Kidney glomerular epithelial cell (primary cell): ENCODE measurements at places on chromosomes 13 and 19.

GRCh38 chr19:28075229-28075628, 1137.7 kb downstream of the UQCRFS1 start:
- DNase-seq, result no peak

DNA sequence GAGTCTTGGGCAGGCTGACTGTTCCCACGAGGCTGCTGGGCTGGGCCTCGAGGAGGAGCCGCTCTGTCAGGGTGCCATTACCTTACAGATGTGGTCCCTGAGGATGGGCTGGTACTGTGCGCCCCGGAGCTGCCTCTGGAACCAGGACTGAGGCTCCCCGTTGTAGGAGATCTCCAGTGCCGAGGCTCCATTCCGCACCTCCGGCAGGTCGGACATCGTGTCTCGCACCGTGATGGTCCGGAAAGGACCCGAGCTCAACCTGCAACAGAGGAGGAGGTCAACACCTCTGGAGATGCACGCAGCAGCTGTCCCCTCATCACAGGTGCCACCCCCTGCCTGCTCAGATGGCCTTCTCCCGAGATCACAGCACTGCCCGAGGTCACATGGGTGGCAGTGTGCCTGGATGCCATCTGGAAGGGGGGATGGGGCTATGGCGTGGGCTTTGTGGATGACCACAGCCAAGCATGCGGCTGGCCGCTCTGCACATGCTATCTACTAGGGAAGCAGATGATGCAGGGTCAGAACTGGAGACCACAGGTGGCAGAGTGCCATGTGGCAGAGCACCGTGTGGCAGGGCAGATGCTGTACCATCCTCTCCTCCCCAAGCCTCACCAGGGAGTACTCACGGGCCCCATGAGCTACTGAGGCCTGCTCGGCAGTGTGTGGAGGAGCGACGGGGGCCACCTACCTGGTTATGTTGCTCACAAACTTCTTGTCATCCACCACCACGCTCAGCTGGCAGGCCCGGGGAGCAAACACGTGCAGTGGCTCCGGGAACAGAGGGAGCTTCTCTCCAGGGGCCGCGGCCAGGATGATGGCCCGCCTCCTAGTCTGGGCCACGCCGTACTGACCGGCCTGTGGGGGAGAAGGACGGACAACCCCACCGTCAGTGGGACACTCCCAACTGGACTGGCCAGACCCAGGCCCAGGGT, 18.3 kb upstream of the EIF3G start:
- no peak for DNase-seq

- no peak for DNase-seq
These were observed 29.6 kb upstream of the EEF1AKMT1 start for GRCh38 chr13:20803180-20803965.

- no peak for DNase-seq
These were observed 38.7 kb downstream of the ELF1 start for GRCh38 chr13:40980461-40980860.

DNA sequence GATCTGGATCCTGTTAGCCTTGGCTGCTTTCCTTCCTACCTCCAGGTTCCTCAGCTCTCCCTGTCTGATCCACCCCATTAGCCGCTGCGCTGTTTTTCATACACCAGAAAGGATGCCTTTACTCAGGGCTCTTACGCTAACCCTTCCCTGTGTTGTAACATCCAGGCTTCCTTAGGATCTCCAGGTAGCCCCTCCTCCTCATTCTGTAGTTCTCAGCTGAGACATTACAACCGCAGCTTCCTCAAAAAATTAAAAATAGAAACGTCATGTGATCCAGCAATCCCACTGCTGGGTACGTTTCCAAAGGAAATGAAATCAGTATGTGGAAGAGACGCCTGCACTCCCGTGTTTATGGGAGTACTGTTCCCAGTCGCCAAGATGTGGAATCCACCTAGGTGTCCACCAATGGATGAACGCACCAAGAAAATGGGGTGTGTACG, 18.4 kb upstream of the MYADM start:
- DNase-seq, result no peak

DNA sequence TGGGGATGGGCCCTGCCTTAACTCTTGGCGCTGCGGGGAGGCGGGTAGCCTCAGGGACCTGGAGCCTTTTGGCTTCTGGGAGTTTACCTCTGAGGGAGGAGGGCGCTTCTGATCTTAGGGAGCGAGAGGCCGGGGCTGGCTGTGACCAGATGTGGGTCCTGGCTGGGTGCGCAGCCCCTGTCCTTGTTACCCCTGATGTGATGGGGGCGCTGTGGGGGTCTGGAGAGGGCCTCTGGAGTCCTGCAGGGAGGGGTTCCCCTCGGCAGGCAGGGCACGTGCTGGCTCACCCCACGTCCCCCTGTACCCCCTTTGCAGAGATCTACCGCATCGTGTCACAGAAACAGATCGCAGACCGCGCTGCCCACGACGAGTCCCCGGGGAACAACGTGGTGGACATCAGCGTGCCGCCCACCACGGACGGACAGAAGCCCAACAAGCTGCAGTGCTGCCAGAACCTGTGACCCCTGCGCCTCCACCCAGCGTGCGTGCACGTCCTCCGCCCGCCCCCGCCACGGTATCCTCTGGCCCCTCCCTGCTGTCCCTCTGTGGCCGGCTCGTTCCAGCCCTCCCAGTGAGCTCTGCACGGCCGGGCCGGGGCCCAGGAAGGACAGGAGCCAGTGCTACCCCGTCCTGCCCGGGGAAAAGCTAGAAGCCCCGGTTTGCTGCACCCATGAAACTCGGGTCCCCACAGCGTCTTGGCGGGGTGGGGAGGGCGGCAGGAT, 9.8 kb upstream of the MARCHF2 start:
- no peak for DNase-seq
